ENCODE measurements at places on chromosomes 6 and 20.

DNA sequence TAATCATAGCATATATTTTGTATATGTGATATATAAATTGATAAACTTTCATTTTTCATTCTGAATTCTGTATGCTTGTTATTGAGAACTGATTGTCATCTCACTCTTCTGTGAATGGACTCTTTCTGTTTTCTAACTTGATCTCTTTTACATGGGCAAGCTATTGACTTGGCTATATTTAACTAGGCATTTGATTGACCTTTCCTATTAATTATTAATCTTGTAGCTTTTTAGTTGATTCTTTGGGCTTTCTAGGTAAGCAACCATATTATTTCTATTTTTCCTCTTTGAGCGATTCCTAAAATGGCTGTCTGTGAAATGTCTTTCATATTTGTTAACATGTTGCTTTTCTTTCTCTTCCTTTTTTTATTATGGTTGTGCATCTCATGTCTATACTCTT, 347.1 kb downstream of the CDKAL1 start:
- DNase-seq, result no peak

DNA sequence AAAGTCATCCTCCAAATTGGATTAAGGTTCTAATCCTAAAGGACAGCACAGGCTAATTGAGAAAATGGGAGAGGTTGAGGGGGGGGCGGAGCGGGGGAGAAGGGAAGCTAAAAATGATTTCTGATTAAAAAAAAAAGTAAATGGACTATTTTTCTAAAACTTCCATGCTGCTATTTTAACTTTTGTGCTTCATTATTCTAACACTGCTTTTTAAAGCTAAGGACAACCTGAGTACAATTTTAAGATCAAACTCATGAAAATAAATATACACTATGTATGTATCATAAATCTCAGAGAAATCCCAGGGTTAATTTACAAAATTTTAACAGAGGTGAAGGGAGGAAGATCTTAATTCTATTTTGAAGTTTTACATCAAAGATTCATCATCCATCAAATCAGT, 4.4 kb downstream of the MAN1A1 start:
- no peak for DNase-seq

GRCh38 chr20:62900692-62901584, 25.4 kb downstream of the DIDO1 start:
- no peak for DNase-seq

- no peak for DNase-seq
Observed at GRCh38 chr6:81753711-81754577, 1.5 kb upstream of the TENT5A start.

DNA sequence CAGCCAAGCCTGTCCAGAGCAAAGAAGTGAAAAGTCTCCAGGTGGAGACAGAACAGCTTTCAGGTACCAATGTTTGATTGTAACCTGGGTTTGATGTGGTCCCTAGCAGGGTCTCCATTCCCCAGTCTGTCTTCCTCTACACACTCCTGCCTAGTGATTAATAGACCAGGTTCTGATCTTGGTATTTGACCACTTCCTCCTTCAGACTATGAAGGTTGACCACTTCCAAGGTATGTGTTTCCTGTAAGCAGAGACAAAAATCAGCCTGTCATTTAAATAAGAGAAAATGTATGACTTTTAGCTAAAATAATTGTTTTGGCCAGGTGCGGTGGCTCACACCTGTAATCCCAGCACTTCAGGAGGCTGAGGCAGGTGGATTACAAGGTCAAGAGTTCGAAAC, 41.8 kb upstream of the TOP1 start:
- no peak for DNase-seq

- DNase-seq, result no peak
Observed at GRCh38 chr6:156884306-156884705, 107.1 kb downstream of the ARID1B start.

- no peak for DNase-seq
Observed at GRCh38 chr20:5195655-5196054, 68.8 kb downstream of the CDS2 start.

- no peak for DNase-seq
Observed at GRCh38 chr20:37344506-37345338, 1.2 kb upstream of the SRC start.

DNA sequence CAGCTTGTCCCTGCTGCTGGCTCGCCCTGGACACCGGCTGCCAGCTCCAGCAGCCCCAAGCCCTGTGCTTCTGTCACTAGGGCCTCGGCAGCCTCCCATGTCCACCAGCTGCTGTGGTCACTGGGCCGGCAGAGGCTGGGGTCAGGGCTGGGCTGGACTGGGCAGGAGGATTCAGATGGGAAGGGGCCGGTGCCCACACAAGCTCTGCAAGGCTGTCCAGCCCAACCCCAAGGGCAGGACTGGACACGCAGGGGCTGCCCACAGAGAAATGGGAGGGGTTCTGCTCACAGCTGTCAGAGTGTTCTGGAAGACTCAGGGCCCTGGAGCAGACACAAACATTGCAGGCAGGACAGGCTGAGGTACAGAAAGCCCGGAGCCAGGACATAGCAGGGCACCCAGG, 65.6 kb downstream of the ADNP start:
- DNase-seq, result no peak
